ENCODE measurements at places on chromosomes 6 and 20. TPM values are rescaled to one million over a fixed set of nuclear protein-coding genes. Genes with fewer than 3 reads are reported as not detected.

GRCh38 chr6:28648035-28648877, 122.6 kb downstream of the GPX5 start:
- no peaks in the 10 kb centered on the region for H3K4me1 ChIP-seq
- H3K36me3 ChIP-seq, result no peaks in the 10 kb centered on the region
- H3K27ac ChIP-seq, result peak overlapping the region; percentile 57
- H3K4me3 ChIP-seq, result peak overlapping the region; percentile 97

- no peaks in the 10 kb centered on the region for H3K36me3 ChIP-seq
- H3K27ac ChIP-seq, result peak overlapping the region; percentile 3
- H3K4me1 ChIP-seq, result no peaks in the 10 kb centered on the region
- H3K4me3 ChIP-seq, result peak overlapping the region; percentile 73
Observed at GRCh38 chr6:167350275-167350696, 25.4 kb downstream of the TTLL2 start.

DNA sequence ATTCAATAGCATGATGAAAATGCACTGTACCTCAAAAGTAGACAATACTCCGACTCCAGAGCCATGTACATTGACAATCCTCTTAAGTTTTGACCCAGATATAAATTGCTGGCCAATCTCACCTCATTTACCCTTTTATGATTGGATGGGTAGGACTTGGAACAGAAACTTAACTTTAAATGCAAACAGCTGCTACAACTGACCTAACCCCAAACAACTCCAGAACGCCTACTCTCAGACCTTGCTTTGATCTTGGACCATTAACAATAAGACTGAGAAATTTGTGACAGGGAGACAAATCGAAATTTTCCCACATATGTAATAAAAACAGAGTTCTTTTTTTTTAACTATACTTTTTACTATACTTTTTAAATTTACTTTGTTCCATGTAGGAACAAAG, 200.5 kb upstream of the MCHR2 start:
- no peak for DNase-seq
- no peaks in the 10 kb centered on the region for H3K36me3 ChIP-seq
- H3K4me1 ChIP-seq, result no peaks in the 10 kb centered on the region
- no peak overlapping the region for H3K4me3 ChIP-seq
- H3K27me3 ChIP-seq, result no peaks in the 10 kb centered on the region

- H3K27me3 ChIP-seq, result peaks cover 92% of the 10 kb centered on the region
- peak; percentile 52 for DNase-seq
- peak overlapping the region; percentile 84 for H3K4me3 ChIP-seq
- peaks cover 11% of the 10 kb centered on the region for H3K4me1 ChIP-seq
Observed at GRCh38 chr6:6006006-6006427, 708 bp downstream of the NRN1 start.

DNA sequence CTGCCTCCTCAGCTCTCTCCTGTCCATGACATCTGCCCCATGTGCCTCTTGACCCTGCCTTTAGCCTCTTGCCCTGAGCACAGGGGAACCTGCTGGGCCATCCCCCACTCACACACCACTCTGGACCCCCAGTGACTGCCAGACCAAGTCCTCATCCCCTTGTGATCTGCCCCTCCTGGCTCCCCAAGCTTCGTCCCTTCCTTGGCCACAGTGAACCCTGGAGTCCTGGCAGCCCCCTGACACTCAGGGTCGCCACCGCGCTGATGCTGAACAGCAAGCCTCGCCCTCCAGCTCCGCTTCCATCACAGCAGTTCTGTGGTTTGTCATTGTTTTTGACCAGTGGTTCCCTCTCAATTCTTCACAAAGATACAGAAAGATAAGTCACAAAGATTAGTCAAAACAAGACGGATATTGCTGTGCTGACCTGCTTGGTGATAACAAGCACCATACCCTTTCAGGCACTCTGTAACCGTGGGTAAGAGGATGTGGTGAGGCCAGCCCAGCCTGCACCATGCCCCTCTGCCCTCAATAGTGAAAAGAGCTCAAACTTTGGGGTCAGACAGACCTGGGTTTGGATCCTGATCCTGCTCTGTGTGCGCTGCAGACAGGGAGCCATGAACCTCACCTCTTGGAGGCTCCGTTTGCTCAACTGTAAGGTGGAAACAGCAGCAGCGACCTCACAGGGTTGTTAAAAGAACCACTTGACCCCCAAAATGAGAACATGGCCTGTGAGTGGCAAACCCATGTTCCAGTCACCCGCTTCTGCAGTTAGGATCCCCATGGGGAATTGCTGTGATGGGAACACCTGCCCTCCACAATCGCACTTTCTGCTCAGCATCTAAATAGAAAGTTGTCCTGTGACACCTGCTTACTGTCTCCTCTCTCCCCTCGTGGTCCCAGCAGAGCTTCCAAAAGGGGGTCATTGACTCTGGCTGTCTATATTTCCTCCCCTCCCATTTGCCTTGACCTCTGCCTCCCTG, 114.5 kb downstream of the TOX2 start:
- DNase-seq, result no peak
- peaks cover 19% of the 10 kb centered on the region for H3K4me1 ChIP-seq
- no peaks in the 10 kb centered on the region for H3K27me3 ChIP-seq
- H3K4me3 ChIP-seq, result no peak overlapping the region
- H3K27ac ChIP-seq, result no peak overlapping the region

DNA sequence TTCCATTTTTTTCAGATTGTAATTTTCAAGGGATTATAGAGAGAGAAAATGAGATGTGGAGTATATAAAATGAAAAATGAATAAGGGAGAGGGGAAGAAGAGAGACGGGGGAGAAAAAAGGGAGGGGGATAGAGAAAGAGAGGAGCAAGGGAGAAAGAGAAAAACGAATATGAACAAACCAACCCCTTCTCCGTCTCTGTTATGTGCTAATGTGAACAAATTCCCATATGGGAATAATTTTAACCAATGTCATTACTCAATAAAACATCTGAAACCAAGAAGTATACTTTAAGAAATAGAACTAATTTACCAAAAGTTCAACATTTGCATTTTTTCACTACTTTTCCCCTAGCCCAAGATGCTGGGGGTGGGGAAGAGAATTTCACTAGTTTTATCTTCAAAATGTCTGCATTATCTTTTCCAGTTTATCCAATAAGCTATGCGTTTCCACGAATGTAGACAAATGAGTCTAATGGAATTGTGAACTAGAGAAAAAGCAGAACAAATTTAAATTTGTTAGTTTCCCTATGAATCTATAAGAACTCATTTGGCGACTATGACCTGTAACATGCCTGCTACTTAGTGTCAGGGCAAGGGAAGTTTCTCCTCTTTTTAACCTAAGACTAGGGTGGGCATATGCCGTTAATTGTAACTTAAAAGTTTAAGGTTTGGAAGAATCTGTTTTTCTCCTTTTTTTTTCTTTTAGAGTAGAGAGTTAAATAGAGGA, 286.3 kb downstream of the BTBD9 start:
- no peak overlapping the region for H3K27ac ChIP-seq
- H3K27me3 ChIP-seq, result no peaks in the 10 kb centered on the region
- H3K4me1 ChIP-seq, result peaks cover 10% of the 10 kb centered on the region
- no peak overlapping the region for H3K4me3 ChIP-seq
- no peaks in the 10 kb centered on the region for H3K36me3 ChIP-seq

- DNase-seq, result peak; percentile 56
- peaks cover 17% of the 10 kb centered on the region for H3K4me1 ChIP-seq
- no peaks in the 10 kb centered on the region for H3K36me3 ChIP-seq
- H3K4me3 ChIP-seq, result no peak overlapping the region
Observed at GRCh38 chr6:91634791-91635190, 1047.9 kb upstream of the MAP3K7 start.

DNA sequence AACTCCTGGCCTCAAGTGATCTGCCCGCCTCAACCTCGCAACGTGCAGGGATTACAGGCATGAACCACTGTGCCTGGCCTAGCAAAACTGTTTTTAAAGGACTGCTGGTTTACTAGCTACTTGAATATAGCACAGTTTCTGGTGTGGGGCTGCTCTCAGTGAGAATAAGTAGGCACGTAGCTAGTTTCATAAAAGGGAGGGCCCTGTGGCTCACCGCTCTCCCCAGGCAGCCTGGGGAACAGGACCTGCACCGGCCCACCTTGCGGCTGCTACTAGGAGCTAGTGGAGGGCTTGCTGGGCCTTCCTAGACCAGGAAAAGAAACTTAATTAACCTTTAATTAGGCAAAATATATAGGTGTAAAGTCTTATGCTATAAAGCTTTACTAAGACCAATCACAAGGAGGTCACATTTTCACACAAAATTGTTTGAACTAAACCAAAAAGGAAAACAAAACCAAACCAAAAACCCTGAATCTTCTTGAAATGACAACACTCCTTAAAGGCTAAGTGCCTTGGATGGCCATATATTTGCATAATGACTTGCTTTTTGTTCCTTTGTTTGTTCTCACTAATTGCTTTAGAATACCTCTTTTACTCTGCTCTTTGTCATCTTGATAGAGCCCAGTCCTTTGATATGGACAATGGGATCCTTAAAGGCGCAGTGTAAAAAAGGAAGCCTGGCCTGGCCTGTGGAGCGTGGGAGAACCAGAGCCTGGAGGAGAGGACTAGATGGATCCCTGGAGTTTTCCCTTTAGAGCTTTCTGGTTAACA, 69.5 kb upstream of the SAMD5 start:
- peak overlapping the region; percentile 2 for H3K27ac ChIP-seq
- no peak overlapping the region for H3K4me3 ChIP-seq
- peaks cover 16% of the 10 kb centered on the region for H3K4me1 ChIP-seq
- H3K36me3 ChIP-seq, result no peaks in the 10 kb centered on the region
- H3K27me3 ChIP-seq, result no peaks in the 10 kb centered on the region

DNA sequence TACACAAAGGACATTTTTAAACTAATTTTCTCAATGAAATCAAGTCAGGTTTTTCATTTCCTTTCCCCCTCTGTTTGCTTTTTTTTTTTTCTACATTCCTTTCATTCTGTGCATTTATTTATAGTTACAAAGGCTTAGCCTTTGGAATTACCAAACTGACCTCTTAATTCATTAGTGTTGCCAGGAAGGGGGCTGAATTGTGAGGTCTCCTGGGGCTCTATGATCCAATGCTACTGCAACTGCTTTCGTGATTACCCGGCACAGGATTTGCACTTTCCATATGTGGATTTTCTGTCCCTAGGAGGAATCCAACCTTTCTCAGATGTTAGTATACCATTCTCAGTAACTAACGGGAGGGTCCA, 35.3 kb downstream of the NEDD9 start:
- DNase-seq, result no peak
- H3K4me3 ChIP-seq, result no peak overlapping the region
- H3K4me1 ChIP-seq, result peaks cover 2% of the 10 kb centered on the region
- peaks cover 54% of the 10 kb centered on the region for H3K36me3 ChIP-seq
- peak overlapping the region; percentile 76 for H3K27ac ChIP-seq

- H3K27me3 ChIP-seq, result no peaks in the 10 kb centered on the region
- no peak overlapping the region for H3K27ac ChIP-seq
- H3K4me1 ChIP-seq, result no peaks in the 10 kb centered on the region
- no peak overlapping the region for H3K4me3 ChIP-seq
- no peak for DNase-seq
Observed at GRCh38 chr6:81942067-81942370, 189.5 kb upstream of the TENT5A start.

GRCh38 chr6:34526241-34526972, 29.7 kb downstream of the SPDEF start:
- peaks cover 3% of the 10 kb centered on the region for H3K4me1 ChIP-seq
- H3K4me3 ChIP-seq, result no peak overlapping the region
- peak; percentile 70 for DNase-seq
- H3K27me3 ChIP-seq, result no peaks in the 10 kb centered on the region
- no peaks in the 10 kb centered on the region for H3K36me3 ChIP-seq
- no peak overlapping the region for H3K27ac ChIP-seq

GRCh38 chr6:31822036-31822821, 5.3 kb upstream of the HSPA1B start:
- no peaks in the 10 kb centered on the region for H3K36me3 ChIP-seq
- H3K27me3 ChIP-seq, result no peaks in the 10 kb centered on the region
- H3K4me3 ChIP-seq, result peak overlapping the region; percentile 83
- peak overlapping the region; percentile 82 for H3K27ac ChIP-seq

DNA sequence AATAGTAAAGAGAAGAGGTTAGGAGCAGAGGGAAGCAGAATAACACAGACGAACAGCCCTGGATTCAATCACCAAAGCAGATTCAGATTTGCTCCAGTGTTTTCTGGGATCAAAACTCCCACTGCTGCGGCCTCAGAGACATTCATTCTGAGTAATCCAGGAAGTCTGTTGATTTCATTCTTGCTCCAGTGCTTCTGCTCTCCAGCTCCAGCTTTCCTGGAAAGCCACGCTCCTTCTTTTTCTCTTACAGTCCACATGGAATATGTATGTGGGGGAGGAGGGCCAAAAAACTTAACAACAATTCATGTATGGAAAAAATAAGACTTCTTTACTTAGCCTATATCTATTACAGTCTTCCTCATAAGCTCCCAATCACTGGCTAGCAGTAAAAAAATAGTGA, 26.4 kb upstream of the UST start:
- no peak for DNase-seq
- H3K27ac ChIP-seq, result no peak overlapping the region
- no peak overlapping the region for H3K4me3 ChIP-seq
- H3K27me3 ChIP-seq, result no peaks in the 10 kb centered on the region

DNA sequence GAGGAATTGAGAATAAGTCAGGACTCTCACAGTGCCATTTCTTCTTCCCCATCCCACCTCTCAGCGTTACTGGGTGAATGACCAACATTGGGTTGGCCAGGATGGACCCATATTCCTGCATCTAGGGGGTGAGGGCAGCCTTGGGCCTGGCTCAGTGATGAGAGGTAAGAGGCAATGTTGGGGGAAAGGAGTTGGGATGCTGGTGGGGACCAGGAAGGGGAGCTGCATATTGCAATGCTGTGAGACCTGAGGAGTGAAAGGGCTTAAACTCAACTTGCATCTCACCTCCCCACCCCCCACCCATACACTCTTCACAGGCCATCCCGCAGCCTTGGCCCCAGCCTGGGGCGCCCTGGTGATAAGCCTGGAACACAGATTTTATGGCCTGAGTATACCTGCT, 1.3 kb downstream of the PRSS16 start:
- no peak overlapping the region for H3K4me3 ChIP-seq
- H3K4me1 ChIP-seq, result no peaks in the 10 kb centered on the region
- DNase-seq, result no peak
- H3K36me3 ChIP-seq, result no peaks in the 10 kb centered on the region

GRCh38 chr6:83292900-83293843, 100.0 kb downstream of the RWDD2A start:
- no peaks in the 10 kb centered on the region for H3K27me3 ChIP-seq
- H3K36me3 ChIP-seq, result no peaks in the 10 kb centered on the region
- no peaks in the 10 kb centered on the region for H3K4me1 ChIP-seq
- no peak overlapping the region for H3K27ac ChIP-seq

DNA sequence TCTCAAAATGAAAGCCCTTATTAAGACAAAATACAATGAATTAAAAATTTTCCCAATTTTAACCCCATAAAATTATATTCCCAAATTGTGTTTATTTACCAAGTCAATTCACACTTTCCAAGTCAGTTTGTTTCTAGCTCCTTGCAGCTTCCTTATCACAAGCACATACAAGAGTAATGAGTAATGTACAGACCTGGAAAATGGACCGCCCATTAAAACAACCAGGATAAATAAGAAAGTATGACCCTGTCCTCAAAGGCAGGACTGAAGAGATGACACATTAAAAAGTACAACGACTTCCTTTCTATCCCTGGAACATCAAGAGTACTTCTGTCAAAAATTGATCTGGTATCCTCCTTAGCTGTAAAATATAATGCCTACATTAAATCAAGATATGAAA, 47.1 kb upstream of the TMX4 start:
- DNase-seq, result no peak
- H3K36me3 ChIP-seq, result no peaks in the 10 kb centered on the region
- H3K4me3 ChIP-seq, result no peak overlapping the region
- no peaks in the 10 kb centered on the region for H3K27me3 ChIP-seq

Gene KIZ
- 50.8 TPM for total RNA-seq

Gene PNPLA1
- total RNA-seq, result not detected

Gene SLC12A5
- 5.0 TPM for total RNA-seq

Gene STX11
- total RNA-seq, result 0.38 TPM

Gene TGM3
- 0.31 TPM for total RNA-seq

Gene GMPR
- 7.1 TPM for total RNA-seq

Gene FAM83C
- not detected for total RNA-seq

Data from endodermal cell (in vitro differentiated cells).